Activated gamma-delta T cell (primary cell): ENCODE measurements at places on chromosomes 11 and 22.

DNA sequence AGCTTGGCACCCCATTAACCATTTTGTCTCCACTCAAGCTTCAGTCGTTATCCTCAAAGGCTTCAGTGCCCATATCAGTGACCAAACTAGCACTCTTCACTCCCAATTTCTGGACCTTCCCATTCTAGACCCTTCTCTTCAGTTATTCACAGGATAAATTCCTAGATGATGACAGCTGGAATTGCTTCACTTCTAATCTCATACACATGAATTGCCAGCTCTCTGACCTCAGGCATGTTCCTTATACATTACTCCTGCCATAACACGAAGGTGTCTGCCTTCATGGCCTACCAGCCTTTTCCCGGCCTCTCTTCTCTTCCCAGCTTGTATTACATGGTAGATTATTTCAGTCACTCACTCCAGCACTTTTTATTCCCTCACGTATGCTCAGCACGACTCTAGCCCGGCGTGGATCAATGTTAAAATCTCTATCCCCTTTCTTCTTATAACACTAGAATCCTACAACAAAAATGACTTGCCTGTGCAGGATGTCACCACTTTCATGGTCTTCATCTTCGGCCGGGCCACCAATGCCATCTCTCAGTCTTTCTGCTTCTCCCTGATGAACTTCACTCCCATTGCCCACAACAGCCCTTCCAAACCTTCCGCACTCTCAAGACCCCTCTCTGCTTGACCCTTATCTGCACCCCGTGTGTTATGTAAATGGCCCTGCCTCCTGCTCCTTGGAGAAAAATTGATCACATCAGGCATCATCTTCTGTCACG is 36.9 kb downstream of the EIF3F start:
- no peak for DNase-seq

DNA sequence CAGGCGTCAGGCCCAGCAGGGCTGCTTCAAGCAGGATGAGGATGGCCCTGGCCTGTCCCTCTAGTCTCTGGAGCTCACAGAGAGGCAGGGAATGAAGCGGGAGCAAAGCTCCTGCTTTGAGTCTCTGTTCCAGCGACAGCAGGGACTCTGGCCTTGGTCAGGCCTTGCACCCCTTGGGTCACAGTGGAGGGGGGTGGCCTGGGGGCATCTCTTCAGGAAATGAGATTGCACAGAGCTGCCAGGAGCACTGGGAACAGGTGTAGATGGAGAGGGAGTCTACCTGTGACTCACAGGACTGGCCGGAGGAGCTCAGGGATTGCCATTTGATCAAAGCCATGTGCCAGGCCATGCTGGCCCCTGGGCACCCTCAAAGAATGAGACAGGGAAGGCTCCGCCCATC is 1.6 kb downstream of the ANO1 start:
- no peak for DNase-seq

- DNase-seq = no peak
Observed at GRCh38 chr22:49216579-49216978, 611.1 kb downstream of the BRD1 start.

DNA sequence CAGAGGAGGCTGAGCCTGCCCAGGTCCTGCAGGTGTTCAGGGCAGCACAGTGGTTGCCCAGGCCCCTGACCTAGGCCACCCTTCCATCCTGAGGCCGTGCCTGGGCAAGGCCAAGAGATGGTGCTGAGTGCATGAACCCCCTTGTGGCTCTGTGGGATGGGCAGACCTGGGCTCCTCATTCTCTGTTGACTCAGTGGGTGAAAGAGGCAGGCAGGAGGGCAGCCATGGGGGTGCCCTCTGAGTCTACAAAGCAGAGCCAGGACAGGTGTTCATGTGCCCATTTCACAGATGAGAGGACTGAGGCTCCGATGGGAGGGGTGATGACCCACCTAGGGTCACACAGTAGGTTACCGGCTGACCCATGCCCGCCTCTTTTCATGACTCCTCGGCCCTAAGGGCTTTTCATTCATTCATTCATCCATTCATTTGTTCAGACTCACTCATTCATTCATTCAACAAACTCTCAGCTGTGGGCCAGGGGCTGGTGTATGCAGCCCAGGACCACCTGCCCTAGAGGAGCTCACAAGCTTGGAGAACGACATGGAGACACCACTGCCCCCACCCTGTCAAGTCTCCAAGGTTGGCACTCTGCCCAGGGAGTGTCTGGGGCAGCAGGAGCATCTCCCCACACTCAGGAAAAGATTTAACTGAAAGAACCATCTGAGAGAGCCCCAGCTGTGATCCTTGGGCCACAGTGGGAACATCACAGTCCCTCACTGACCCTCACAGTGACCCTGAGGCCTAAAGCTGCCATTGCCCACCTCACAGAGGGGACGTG is 40.5 kb downstream of the IGLL5 start:
- no peak for DNase-seq

DNA sequence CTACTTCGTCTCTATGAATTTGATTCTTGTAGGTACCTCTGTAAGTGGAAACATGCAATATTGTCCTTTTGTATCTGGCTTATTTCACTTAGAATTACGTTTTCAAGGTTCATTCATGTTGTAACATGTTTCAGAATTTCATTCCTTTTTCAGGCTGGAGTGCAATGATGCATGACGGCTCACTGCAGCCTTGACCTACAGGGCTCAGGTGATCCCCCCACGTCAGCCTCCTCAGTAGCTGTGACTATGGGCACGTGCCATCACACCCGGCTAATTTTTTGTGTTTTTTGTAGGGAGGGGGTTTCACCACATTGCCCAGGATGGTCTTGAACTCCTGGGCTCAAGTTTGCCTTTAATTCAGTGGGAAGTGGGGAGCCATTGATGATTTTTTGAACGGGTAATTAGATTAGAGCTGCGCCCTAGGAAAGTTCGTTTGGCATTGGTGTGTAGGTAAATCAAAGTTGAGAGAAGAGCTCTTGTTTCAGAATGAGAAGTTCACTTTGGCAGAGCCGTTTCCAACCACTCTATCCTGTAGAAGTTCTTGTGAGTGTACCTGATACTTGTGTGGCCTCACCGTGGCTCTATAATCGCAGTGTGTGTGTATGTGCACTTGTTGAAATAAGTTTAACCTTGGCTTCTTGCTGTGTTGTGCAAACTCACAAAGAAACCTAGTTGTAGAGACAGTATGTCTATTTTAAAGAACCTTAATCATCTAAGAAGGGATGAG is 115.9 kb downstream of the NAV2 start:
- DNase-seq = no peak

GRCh38 chr11:61630089-61630488 is 49.2 kb upstream of the SYT7 start:
- DNase-seq = no peak

DNA sequence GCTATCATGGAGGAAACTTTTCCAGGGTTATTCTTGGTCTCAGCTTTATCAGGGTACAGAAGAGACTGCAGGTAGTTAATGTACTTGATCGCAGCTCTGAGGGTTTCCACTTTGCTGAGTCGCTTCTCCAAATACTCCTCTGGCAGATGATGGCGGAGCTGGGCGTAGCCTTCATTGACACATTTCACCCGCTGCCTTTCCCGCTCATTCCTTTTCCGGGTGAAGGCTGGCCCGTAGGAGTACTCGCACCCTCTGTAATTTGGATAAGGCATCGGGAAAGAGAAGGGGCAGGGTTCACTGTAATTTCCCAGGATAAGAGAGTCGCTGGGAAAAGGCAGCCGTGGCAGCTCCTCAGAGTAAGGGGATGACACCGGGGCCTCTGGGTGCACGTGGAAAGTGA is 4.9 kb upstream of the C11orf16 start:
- no peak for DNase-seq

DNA sequence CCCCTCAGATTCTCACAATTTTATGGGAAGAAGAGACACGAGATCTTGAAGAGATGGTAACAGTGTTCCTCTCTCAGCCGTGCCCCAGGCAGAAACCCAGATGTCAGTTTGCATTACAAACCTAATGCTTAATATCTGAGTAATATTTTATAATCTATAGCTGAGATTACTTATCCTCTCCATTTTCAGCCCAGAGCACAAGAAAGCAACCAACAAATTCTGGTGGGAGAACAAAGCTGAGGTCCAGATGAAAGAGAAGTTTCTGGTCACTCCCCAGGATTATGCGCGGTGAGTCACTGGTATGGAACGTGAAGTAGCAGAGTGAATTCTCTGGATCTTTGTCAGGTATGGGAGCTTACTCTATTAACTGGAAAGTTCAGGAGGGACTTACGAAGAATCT is 884 bp downstream of the CENATAC start:
- DNase-seq = no peak

DNA sequence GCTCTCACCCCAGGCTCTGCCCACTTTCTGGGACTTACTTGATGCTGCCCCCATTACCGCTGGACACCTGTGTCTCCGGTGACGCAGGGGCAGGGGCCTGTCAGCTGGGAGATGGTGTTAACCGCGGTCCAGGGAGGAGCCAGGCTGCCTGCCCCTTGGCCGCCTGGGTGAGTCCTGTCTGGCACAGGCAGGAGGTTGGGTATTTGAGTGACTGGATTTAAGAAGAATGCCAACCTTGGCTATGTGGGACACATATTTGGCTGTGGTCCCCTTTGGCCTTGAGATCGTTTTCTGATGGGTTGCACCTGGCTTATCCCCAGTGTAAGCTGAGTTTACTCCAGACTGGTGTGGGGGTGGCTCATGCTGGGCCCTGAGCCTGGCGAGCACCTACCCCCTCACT is 2.5 kb downstream of the MUC6 start:
- no peak for DNase-seq

GRCh38 chr11:8067567-8067928 is 13.5 kb upstream of the TUB start:
- no peak for DNase-seq

DNA sequence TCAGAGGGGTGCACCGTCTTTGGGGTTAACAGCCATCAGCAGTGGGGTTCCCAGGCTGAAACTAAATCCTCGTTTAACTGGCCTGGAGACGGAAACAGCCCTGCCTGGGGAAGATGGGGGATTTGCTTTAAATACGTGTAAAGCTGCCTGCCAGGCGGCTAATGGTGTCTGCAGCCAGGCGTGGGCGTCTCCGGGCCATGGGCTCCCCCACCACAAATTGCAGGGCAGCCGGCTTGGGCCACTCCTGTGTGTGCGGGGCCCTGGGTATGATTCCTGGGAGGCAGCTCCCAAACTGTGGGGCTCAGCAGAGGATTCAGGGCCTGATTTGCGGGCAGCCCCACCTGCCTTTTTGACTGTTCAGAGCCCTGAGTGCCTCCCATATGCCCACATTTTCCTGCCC is 110.5 kb downstream of the KCNQ1 start:
- DNase-seq = no peak

DNA sequence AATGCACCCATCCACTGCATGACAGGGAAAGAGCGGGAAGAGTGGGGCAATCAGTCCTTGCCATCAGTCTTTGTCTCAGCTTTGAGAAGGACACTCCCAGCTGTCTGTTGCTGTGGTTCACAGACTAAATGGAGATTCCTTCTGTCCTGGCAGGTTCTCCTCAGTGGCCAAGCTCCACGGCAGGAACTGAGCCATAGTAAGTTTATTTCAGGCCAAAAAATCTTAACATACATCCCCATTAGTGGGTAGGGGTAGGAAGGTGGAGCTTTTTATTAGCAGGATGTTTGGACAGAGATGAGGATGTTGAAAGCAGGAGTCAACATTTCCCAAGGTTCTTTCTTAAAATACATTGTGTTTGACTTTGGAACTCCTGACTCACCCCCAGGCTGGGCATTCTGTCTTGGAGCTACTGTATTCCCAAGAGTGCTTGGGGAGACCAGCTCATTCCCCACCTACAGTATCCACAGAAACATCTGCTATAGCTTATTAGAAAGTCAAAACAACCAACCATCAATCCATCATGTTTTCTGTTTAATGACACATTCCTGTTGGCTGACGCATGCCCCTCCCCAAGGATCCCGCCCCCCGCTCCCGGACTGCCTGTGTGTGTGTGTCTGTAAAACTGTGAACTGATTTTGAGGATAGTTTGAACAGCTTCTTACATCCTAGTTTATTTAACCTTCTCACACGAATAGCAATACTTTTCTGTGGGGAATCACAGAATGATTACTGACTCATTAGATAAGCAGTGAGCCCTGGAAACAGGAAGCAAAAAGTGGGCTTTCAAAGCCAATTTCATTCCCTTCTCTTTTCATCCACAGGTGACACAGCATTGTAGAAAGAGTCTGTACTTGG is 109.5 kb downstream of the CCDC81 start:
- DNase-seq = no peak
